Epithelial cell of alveolus of lung (primary cell): ENCODE measurements at places on chromosomes 13 and 19. TPM values are rescaled to one million over a fixed set of nuclear protein-coding genes. Genes with fewer than 3 reads are reported as not detected.

ZNF729 gene
- not detected in 2 replicates for total RNA-seq

CBARP gene
- 1.9 and 4.5 TPM in 2 replicates for total RNA-seq

SLC15A1 gene
- total RNA-seq: not detected in 2 replicates

HSPB6 gene
- 11.1 and 66.8 TPM in 2 replicates for total RNA-seq

FGF21 gene
- not detected in 2 replicates for total RNA-seq

ZNF20 gene
- 2.5 and 3.5 TPM in 2 replicates for total RNA-seq

BCAM gene
- 31.2 and 70.5 TPM in 2 replicates for total RNA-seq

ZNF784 gene
- total RNA-seq: 3.9 and 5.3 TPM in 2 replicates

SPACA4 gene
- not detected in 2 replicates for total RNA-seq

PPP6R1 gene
- total RNA-seq: 34.1 and 42.2 TPM in 2 replicates

ZNF324B gene
- 3.6 and 5.6 TPM in 2 replicates for total RNA-seq

DNAAF3 gene
- 1.0 TPM in 1 of 2 replicates, not detected in the other for total RNA-seq

VSTM2B gene
- total RNA-seq: not detected in 2 replicates

ZNF266 gene
- total RNA-seq: 4.9 and 19.9 TPM in 2 replicates

CGB3 gene
- total RNA-seq: 1.3 TPM in 1 of 2 replicates, not detected in the other

MIER2 gene
- 15.6 and 47.8 TPM in 2 replicates for total RNA-seq

GPR108 gene
- total RNA-seq: 36.1 and 54.3 TPM in 2 replicates
